ENCODE measurements at places on chromosomes 1 and 21.

DNA sequence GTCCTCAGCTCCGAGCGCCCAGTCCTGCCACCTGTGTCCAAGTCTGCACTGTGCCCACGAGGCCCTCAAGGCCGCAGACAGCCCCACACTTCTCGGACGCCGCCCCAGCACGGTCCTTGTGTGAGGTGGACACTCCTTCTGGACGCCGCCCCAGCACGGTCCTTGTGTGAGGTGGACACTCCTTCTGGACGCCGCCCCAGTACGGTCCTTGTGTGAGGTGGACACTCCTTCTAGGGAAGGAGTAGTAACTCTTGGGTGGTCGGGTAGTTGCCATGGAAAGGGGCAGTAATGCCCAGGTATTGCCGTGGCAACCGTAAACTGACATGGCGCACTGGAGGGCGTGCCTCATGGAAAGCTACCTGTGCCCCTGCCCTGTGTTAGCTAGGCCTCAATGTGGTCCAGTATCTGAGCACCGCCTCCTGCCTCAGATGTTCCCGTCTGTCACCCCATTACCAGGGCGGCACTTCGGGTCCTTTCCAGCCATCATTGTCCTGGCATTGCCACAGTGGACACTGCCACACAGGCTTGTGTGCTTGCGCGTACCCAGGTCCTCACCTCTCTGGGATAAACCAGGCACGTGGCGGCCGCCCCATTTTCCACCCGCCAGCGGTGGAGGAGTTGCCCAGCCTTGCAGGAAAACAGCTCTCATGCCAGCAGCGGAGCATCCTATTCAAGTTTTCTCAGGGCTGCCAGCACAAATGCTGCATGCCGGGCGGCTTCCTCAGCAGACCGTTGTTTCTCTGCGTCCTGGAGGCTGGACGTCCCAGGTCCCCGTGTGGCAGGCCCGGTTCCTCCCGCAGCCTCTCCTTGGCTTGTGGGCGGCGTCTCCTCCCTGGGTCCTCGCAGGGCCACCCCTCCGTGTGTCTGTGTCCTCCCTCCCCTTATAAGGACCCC, 40.8 kb upstream of the POFUT2 start:
- no peak for DNase-seq

GRCh38 chr1:224745394-224745793, 129.3 kb downstream of the CNIH3 start:
- no peak for DNase-seq

DNA sequence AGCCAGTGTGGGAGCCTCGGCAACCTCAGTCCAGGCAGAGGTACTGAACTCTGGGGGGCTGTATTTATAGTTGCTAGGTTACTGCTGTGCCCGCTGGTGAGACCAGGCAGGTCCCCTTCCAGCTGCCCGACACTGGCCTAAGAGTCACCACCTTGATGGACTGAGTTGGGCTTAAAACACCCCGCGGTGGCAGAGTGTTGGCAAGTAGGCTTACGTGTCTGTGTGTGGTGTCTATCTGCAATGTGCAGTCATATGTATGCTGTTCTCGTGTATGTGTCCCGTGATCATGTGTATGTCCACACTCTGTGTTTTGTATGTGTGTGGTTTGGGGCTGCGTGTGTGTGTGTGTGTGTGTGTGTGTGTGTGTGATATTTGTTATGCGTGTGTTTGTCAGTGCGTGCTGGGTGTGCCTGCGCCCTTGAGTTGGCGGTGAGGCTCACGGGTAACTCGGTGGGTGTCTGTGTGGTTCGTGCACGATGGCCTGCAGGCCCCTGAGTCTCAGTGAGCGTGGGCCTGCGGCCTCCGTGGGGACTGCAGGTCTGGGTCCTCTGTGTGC, 65.5 kb downstream of the MEF2D start:
- DNase-seq: no peak

DNA sequence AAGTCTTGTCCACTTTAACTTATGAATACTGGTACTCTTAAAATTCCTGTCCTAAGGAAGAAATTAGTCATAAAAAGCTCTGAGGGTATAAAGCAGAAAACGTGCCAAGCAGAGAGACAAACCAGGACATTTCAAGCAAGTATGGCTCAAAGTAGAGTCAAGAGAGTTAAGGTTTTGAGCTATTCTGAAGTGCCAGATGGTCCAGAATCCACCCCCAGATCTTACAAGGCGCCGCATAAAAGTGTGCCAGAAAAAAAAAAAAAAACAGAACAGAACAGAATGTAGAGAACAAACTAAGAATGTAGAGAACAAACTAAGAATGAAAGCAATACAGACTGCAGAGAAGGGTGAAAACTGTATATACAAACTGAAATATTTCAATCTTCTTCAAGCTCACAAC, 12.5 kb downstream of the EPS15 start:
- no peak for DNase-seq

DNA sequence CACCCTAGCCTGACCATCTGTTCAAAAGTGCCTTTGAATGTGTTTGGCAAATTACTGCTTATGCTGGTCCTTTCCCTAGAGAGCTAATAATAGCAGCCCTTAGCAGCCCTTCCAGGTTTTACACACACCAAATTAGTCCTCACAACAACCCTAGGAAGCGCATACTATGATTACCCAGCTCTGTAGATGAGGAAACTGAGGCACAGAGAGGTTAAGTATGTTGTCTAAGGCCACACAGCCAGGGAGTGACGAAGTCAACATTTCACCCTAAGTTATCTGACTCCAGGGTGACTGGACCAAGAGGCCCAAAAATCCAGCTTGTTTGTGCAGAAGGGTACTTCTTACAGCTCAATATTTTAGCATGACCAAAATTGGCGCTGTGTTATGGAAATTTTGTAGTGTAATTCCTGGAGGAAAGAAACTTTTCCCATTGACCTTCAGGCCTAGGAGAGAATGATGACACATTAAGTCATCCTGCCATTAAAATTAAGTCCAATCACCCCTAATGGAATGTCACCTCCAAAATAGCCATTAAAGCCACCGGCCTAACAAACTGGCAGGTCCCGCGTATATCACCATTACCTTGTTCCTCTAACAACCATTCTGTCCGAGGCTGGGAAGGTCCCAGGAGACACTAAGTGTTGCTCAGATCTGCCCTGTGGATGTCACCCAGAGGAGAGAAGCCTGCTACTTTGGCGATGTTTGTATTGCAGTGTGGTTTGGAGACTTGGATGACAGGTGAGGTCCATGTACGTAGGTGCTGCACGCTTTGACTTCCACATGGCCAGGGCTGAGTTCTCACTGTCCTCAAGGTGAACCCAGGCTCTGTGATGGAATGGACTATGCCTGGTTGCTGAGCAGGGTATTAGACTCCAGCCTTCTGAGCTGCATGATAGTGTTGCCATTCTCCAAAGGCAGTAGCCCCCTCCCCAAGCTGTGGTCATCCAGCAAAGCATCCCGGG, 258.3 kb downstream of the TOMM20 start:
- DNase-seq: no peak

DNA sequence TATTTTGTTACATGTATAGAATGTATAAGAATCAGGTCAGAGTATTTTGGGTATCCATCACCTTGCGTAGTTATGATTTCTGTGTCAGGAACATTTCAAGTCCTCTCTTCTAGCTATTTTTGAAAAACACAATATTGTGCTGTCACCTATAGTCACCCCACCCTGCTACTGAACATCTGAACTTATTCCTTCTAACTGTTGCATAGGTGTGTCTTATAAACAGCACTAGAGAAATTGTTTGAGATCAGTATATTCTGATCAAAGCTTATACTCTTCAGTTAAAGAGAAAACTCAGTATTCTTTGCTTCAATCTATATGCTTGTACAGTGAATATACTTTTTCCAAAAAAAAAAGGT, 96.0 kb downstream of the ASH1L start:
- no peak for DNase-seq

- DNase-seq: no peak
These were observed 167.7 kb upstream of the TNR start for GRCh38 chr1:175911138-175911537.

DNA sequence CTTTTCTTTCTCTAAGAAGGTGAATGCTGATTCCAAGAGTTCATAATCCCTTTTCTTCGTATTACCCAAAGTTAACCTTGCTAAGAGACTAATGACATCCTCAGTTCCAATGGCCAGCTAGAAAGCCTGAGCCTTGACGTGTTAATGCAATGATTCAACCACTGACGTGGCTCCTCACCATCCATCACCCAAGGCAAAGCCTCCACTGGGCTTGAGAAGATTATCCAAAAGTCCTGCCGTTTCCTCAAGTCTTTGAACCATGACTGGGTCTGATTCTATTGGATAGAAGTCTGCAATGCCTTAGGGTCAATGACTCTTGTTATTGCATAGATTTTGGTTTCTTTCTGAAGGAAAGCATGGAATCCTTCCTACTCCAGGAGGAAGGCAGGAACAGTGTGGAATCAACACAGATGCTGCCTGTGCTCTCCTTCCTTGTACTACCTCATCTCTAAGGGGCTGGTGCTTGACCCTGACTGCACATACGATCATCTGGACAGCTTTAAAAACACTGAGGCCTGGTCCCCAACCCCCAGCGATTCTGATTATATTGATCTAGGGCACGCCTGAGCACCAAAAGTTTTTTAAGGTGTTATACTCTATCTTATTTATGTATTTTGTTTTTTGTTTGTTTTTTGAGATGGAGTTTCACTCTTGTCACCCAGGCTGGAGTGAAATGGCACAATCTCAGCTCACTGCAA, 69.3 kb upstream of the ANGPTL1 start:
- DNase-seq: no peak

DNA sequence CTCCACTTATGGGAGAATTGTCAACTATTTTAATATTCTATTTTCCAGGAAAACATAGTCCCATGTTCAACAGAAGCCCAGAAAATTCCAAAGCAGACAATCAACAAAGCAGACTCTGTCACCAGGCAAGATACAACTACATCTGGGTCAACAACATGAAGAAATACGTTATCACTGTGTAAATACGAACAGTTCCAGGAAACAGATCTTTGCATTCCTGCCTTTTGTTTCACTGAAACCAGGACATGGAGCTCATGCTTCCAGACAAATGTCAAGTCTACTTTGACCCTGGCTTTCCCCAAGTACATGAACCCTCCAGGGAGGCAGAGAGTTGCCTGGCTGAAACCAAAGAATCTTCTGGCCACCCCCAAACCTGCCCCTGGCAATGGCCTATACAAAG, 106.7 kb downstream of the SETD4 start:
- no peak for DNase-seq

DNA sequence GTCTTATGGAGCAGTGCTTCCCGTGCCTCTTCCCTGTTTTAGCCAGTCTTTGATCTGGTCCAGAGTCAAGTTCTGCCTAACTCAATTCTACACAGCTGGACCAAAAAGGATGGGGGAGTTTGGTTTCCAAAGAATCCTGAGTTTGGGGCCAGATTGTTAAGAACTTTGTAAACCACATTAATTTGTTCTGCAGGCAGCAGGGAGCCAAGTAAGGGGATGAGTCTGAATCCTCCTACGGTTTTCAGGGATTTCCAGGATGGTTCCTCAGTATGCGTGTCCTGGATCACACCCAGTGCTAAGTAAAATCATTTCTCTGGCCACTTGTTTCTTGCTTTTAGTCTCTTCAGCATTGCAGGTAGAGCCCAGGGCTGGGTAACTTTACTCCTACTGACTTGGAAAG, 26.1 kb upstream of the GJA5 start:
- no peak for DNase-seq

DNA sequence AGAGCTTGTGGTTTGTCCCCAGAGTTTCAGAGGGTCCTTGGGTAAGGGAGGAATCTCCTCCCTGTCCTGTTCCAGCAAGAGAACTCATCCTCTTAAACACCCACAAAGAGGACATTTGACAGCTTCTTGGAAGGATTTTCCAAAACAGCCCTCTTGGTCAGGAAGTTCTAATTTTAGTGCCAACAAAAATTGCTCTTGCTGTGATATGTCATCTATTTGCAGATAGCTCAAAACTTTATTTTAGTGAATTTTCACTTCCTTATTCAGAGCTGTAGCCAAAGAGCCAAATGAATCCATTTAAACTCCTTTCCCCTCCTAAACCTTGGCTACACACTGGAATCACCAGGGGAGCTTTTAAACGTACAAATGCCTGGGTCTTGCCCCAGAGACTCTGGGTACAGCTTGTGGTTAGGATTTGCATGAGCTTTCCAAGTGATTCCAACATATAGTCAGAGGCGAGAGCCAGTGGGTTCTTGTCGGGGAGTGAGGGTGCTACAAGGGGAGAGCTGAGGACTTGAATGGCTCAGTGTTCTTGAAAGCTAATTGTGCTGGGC, 11.8 kb upstream of the RASSF5 start:
- no peak for DNase-seq

DNA sequence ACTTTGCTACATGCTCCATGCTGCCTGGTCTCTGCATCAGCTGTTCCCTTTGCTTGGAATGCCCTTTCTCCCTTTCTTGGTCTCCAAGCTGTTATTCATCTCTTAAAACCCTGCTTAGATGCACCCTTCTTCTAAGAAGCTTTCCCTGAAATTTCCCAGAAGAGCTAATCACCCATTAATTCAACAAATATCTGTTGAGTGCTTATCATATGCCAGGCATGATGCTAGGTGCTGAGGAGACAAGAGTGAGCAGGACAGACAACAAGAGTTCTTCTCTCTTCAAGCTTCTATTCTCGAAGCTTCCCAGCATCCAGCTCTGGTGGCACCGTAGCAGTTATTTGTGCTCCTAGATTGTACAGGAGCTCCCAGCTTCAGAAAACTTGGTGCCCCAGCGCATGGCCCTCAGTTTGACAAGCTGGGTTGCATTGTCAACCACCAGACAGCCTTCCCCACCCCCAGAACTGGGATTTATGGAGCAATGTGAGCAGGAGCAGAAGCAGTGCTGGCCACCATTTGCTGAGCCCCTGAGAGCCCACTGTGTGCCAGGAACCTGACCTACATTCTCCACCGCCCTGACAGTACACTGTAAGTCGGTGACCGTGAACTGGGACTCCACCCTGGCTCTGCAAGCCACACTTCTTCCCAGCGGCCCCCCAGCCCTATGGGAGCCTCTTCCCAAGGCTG, 68.0 kb upstream of the ACOT11 start:
- no peak for DNase-seq

GRCh38 chr1:109929588-109930251, 19.1 kb downstream of the CSF1 start:
- DNase-seq: no peak

DNA sequence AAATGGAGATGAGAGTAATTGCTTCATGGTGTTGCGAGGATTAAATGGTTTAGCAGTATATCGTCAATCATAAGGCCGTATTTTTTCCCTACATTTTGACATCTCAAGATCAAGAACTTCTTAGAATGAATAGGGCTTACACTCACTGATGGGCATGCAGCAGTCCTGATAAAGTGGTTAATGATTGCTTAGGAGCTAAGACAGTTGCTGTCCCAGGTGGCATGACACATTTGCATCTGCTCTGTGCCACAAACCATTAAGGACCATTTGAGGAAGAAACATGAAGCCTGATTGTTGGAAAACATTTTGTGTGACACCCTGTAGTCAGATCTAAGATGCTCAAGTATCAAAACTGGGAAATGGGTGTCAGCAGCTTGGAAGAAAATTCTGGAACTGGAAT, 81.0 kb upstream of the SGIP1 start:
- no peak for DNase-seq

- DNase-seq: no peak
These were observed 123.7 kb downstream of the DAB1 start for GRCh38 chr1:57300186-57300585.

DNA sequence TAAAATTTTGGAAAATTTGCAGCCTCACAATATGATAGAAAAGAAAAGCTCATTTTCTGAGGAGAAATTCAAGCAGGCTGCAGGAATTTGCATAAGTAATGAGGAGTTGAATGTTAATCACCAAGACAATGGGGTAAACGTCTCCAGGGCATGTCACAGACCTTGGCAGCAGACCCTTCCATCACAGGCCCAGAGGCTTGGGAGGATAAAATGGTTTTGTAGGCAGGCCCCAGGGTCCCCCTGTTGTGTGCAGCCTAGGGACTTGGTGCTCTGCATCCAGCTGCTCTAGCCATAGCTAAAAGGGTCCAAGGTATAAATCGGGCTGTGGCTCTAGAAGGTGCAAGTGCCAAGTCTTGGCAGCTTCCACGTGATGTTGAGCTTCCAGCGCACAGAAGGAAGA, 112.2 kb upstream of the FMN2 start:
- DNase-seq: no peak

Measured in activated T-cell treated with anti-CD3 and anti-CD28 coated beads, Interleukin-2, amount 50 U/mL, for 1 hour (primary cell).